ENCODE measurements at places on chromosomes 4 and X.

DNA sequence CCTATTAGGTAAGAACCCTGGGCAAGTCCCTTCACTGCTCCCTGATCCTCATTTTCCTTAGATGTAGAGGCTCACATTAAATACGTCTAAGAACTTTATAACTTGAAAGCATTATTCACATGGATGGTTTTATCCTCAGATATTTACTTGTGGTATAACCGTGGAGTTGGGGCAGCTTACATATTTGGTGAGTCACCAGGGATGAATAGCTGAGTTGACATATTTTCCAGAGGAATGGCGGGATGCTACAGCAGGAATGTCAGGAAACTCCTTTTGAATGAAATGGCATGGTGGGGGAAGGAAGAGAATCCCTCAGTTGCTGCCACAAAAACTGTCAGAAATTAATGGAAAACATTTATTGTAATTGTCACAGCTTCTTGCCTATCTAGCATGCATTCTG is 165.3 kb upstream of the RPS6KA3 start:
- no peak for DNase-seq

DNA sequence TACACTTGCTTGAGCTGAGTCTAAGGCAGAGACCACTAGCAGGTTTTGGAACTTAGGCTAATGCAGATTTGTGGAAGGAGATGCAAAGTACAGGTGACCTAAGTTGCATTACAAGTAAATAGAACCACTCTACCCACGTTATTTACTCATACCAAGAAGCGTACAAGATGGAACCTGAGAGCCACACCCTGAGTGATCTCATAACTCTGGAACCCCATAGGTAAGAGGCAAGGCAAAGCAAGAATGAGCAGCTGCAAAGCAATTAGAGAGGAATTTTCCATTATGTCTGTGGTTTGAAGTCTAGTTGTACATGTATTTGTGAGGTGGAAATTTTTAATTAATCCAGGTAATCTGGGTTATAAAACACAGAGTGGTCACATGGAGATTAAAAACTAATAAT is 55.4 kb downstream of the CC2D2A start:
- no peak for DNase-seq

DNA sequence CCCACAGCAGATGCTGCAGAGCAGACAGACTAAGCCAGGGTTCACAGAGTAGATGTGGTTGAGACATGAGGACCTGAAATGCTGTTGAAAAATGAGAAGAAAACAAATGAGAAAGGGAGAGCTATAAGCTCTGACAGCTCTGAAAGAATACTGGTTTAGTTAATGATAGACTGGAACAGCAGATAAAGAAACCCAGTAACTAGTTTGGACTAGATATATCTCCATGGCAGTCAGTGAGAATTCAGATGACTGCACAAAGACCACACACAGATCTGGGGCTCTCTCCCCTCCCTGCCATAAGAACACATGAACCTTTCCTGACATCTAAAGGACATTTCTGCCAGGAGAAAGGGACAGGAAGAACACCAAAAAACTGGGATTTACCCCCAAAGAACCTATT is 8.2 kb downstream of the NAA11 start:
- no peak for DNase-seq

DNA sequence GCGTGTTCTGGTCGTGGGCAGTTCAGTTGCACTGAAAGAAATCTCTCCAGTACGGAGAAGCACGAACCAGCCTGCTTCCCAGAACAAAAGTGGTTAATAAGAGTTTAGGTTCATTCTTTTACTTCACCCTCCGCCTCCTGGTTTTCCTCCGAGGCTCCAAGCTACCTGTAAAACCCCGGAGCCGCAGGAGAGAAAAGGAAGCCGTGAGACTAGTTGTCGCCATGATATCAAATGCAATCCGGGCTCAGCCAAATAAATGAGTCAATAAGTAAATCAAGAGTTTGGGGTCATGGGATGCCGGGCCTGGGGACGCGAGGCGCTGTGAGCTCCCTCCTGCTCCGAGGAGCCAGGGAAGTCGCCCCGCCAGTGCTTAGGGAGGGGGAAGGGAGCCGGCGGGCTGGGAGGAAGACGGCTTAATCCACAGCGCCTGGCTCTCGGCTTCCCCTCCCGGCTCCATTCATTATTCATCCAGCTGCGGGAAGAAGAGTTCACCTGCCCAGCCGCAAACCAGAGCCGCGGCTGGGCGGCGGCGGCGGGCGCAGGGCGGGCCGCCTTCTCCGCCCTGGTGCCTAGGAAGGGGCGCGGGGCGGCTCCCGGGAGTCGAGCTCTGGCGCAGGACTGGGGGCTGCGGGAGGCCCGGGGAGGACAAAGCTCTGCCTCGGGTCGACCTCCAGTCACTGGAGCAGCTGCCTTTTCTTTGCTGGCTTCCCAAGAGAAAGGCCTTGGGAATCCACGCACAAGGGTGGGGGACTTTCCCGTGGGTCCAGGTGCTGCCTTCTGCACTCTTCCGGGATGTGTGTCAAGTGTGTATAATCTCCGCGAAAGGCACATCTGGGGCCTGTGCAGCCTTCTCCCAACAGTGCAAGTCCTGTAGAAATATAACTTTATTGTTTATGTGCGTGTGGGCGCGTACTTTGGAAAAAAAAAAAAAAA is 1.7 kb downstream of the FRAS1 start:
- no peak for DNase-seq

DNA sequence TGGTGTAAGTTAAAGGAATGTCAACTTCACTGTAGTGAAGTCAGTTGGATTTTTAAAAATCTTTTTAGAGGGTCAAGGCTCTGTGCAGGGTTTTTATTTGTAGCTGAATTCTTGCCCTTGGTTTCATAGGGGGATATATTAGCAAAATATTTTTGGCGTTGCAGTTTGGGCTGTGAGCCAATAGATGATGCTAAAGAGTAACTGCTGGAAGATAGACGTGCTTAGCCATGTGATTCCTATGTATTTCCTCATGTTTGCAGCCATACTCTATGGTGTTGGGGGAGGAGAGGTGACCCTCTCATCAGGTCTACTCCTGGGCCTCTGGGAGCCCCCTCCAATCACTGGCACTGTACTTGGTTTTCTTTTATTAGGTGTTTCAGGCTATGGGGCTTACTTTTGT is 246.7 kb upstream of the ARHGAP24 start:
- no peak for DNase-seq

DNA sequence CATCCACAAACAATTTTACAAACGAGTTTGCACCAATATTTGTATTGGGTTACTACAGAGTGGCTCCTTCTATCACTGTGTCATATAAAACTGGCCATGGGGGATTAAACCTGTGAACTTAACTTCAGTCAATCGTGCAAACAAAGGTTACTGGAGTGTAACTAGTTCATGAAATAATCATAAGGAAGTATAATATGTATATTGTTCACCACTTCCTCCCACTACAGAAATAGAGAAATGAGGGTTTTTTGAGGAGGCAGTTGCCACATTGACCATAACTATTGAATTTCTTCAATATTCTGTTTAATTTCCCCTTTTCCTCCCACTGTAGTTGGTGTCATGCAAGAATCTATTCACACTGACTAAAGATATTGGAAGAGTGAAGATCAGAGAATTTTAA is at the start of gene GPR82:
TSS of gene GPR82 (plus strand) at position 356 of the 400 bp plus-strand sequence. CDS start 2,846 bp downstream, outside the sequence.
- DNase-seq: no peak

Data from G401 (cell line).